CD4-positive, alpha-beta T cell treated with Interferon alpha-2 for 1 hour (primary cell): ENCODE measurements at places on chromosomes 7 and 10.
A peak's percentile ranks its signal among the peaks of the same experiment; 100 is the strongest.

DNA sequence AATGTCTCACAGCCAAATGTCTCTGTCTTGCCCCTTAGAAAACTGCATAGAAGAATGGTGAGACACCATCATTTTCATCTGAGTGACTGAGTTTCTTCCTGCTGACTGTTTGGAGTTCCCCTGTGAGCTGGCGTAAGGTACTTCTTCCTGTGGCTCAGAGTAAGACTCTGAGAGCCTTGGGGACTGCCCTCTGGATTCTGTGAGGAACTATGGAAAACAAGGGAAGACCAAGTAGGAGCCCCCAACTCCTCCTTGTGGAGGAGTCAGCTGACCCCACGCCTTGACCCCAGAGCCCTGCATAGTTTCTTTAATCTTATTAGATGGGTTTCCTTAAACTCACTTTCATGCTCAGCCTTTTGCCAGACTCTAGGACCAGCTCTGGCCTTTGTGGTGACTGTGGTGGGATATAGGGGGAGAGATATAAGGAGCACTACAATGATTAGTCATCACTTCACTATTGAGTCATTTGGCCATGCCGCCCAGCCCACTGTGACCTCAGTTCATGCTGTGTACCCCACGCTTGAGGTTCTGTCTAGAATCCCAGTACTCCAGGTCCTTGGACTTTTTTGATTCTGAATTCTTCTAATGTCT, 51.8 kb upstream of the FAM133B start:
- DNase-seq, result peak; percentile 50

GRCh38 chr10:12841426-12841825, 160.1 kb downstream of the CCDC3 start:
- no peak for DNase-seq

DNA sequence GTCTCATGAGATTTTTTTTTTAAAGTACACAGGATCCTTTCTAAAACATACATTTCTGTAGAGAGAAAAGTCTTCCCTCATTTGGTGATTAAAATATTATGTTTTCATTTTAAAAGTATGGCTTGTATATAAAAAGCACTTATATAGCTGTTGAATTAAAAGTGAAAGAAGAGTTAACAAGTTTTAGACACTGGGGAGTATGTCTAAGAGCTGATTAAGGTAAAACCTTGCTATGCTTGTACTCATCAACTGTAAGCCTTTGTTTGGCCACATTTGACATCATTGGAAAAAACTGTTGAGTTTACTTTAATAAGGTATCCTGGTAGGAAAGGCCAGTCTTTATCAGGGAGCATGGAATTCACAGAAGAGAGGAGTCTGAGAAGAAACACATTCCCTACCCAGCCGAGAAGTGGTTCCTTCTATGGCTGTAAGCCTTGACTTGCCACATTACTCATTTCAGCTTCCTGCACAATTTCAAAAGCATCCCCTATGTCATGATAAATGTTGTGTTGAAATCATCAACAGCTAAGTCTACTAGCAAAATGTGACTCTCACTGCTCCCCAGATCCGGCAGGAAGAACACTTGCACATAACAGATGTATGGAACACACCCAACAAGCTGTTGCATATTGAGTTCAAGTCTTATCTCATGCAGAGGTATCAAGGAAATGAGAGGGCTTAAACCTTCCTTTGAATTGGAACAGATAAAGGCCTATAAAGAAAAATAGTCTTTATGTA, 171.8 kb upstream of the CDK1 start:
- no peak for DNase-seq

GRCh38 chr7:4129481-4130122, 552.5 kb upstream of the FOXK1 start:
- no peak for DNase-seq

GRCh38 chr7:128164061-128164954, 76.8 kb upstream of the LEP start:
- DNase-seq, result no peak
